ENCODE measurements at places on chromosomes 12 and 14. TPM values are rescaled to one million over a fixed set of nuclear protein-coding genes. Genes with fewer than 3 reads are reported as not detected.
A peak's percentile ranks its signal among the peaks of the same experiment; 100 is the strongest.

TRHDE gene
- 1.2 TPM for total RNA-seq

CAPZA3 gene
- 0.33 TPM for total RNA-seq

ZFHX2 gene
- total RNA-seq: 0.81 TPM

CDK4 gene
- total RNA-seq: 30.8 TPM

CLECL1 gene
- total RNA-seq: 0.38 TPM

EFS gene
- total RNA-seq: 0.68 TPM

MANSC4 gene
- total RNA-seq: not detected

PYGL gene
- total RNA-seq: 99.1 TPM

C12orf60 gene
- 0.33 TPM for total RNA-seq

KRT74 gene
- not detected for total RNA-seq

SERPINA6 gene
- total RNA-seq: 155 TPM

LMNTD1 gene
- not detected for total RNA-seq

KRT86 gene
- total RNA-seq: not detected

SDR9C7 gene
- total RNA-seq: not detected

TTC6 gene
- 5.0 TPM for total RNA-seq

PAH gene
- 1,162 TPM for total RNA-seq

DNA sequence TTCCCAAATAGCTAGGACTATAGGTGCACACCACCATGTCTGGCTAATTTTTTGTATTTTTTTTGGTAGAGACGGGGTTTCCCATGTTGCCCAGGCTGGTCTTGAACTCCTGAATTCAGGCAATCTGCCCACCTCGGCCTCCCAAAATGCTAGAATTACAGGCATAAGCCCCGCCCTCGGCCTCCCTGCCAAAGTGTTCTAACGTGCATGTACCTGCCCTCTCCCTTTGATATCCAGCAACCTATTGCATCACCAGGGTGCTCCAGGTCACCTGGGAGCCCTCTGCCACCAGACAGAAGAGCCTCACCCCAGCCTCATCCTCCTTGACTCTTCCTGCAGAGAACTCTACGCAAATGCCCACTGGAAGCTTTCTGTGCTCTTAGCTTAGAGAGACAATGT lies 2.2 kb upstream of the EML1 start:
- peak; percentile 85 for DNase-seq

- DNase-seq: no peak
These were observed 387.7 kb downstream of the TMTC2 start for GRCh38 chr12:83074358-83074894.

GRCh38 chr12:1531153-1531653 lies 63.2 kb downstream of the FBXL14 start:
- DNase-seq: no peak

DNA sequence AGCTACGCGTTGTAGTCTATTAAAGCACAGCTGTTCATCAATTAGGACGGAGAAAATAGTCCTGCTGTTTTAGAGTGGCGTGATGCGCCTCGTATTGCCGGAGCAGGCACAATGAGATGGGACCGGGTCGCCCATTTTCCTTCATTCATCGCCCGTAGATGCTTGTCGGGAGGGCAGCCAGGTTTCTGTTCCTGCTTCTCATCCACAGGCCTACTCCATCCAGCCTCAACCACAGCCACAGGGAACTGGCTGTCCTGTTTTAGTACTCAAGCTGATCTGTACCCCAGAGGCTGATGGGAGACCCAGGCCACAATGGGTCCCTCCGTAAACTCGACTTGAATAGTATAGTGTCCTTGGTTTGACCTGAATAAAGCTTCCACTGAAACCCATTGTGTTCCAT lies 264.0 kb downstream of the VRK1 start:
- no peak for DNase-seq

- no peak for DNase-seq
These were observed 411.4 kb upstream of the SOX5 start for GRCh38 chr12:24360907-24361306.

DNA sequence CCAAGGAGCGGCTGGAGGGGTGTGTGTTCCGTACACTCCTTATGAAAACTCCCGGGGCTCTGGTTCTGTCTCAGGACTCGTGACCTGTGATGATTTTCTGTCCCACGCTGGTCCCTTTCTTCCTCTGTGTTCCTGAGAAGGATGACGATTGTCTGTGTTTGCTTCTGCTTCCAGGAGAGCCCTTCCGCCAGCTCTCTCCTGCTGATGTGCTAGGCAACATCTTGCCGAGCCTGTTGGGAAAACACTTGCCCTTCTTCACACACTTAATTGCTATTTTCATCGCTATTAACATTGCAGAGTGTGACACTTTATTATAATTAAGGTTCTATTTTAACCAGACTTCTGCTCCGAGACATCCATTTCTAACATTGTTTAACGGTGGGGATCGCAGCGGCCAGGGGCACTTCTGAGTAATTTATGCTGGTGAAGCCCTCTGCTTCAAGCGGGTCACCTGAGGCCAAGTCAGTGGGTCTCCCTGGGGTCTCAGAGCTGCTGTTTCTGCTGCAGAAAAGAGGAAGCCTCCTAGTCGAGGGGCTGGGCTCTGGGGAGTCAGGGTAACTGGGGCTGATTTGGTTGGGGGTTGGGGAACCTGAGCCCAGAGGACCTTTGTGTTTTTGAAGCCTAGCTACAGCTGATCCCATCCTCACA lies 88.6 kb downstream of the PRMT8 start:
- DNase-seq: no peak

DNA sequence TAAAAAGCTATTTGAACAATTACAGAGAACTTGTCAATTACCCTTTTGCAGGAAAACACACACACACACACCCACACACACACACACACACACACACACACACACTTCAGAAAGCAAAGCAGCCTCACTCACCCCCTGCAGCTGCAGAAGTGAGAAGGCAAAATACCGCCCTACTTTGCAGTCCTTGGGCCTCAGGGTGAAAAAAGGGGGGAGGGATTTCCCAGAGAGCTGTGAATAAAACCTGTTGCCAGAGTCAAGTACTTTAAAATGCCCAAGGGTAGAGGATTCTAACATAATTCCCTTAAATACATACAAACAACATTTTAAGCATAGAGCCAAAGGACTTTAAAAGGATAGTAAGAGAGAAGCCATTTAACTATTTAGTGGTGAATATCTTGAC lies 285.9 kb downstream of the MDGA2 start:
- DNase-seq: no peak

GRCh38 chr14:78367355-78367754 lies 197.2 kb downstream of the NRXN3 start:
- DNase-seq: no peak

GRCh38 chr12:88188180-88188579 lies 46.1 kb downstream of the TMTC3 start:
- no peak for DNase-seq

- DNase-seq: no peak
These were observed 54.5 kb downstream of the CRACR2A start for GRCh38 chr12:3698218-3698974.

- no peak for DNase-seq
These were observed 9.8 kb downstream of the PRIMA1 start for GRCh38 chr14:93778453-93778852.

DNA sequence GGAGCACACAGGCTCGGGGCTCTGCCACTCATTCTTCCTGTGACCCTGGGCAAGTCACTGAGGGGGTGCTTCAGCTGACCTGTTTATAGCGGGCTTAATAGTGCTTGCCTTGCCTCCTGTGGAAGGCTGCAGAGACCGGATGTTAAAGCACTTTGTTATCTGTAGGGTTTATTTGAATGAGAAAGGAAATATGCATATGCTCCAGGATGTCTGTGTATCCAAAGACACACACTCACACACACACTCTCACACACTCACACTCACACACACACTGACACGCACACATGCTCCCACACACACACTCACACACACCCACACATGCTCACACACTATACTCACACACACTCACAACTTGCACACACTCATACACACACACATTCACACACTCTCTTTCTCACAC lies 56.1 kb upstream of the DDX11 start:
- no peak for DNase-seq

- DNase-seq: no peak
These were observed 216.7 kb downstream of the FOXG1 start for GRCh38 chr14:28983279-28983678.

GRCh38 chr12:105622220-105622619 lies 291.7 kb downstream of the C12orf75 start:
- no peak for DNase-seq

- DNase-seq: no peak
These were observed 164.9 kb downstream of the CCDC91 start for GRCh38 chr12:28355161-28355560.

DNA sequence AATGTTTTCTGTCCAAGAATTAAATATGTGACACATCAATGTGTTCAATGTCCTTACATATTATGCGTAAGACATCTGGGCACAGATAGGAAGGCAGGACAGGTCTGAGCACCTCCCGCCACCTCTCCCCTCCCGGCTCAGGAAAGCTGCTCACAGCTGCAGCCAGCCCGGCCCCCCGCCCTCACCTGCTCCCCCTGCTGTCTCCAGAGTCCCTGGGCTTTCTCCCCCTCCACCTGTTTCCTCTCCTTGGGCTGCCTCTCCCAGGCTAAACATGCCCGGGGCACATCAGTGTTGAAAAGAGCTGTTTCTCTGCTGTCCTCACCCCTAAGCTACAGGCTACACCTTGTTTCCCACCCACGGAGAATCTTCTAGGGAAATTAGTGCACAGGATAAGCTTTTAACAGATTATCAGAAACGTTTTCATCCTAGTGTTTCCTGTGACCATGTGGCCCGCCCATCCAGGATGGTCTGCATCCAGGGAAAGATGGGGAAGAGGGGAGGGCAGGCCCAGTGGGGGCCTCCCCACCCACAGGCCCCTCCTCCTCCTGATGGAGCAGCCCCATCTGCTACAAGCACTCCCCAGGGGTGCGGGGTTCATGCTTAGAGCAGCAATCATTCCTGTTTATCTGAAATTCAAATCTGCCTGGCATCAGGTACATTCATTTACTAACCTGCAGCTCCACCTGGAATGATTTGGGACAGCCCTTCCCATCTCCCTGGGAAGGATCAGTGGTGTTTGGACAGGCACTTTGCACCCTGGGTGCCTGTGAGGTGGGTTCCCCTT lies 273.8 kb upstream of the SFSWAP start:
- DNase-seq: no peak

GRCh38 chr14:102951799-102952198 lies 29.3 kb downstream of the AMN start:
- DNase-seq: no peak

GRCh38 chr12:48924617-48925303 lies 532 bp downstream of the FKBP11 start:
- peak; percentile 48 for DNase-seq

DNA sequence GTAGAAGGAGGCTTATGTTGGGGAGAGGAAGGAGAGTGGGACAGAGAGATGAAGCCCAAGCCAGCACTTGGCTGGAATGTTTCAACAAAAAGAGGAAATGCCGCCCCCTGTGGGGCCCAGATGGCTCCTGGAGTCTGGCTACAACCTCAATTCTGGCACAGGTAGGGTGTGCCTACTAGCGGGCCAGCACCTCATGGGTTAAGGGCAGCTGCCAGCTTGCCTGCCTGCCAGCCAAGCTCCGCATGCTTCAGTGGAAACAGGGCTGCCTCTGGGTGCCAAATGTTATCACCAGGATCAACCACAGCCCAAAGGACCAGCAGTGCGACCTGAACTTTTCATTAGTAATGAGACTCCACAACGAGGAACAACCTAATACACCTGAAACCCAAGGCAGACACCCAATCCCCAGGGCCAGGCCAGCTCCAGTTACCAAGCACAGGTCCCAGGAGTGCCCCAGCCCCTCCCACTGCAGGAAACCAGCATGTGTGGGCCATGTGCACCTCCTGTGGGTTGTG lies 11.3 kb downstream of the RAB15 start:
- DNase-seq: peak; percentile 56

- no peak for DNase-seq
These were observed 49.9 kb downstream of the SSH1 start for GRCh38 chr12:108807476-108807875.

- no peak for DNase-seq
These were observed 122.9 kb upstream of the AEBP2 start for GRCh38 chr12:19316425-19316824.

- DNase-seq: no peak
These were observed 3.6 kb upstream of the MDGA2 start for GRCh38 chr14:47678993-47679392.

DNA sequence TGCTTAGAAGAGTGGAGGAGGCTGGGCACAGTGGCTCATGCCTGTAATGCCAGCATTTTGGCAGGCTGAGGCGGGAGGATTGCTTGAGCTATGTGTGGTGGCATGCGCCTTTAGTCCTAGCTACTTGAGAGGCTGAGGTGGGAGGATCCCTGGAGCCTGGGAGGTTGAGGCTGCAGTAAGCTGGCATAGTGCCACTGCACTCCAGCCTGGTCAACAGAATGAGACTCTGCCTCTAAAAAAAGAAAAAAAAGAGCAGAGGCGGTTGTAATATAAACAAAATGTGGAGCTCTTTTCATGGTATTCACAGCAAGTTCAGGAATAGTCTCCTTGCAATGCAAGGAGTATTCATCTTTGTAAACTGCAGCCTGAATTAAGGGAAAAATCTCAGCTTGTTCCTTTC lies 27.2 kb downstream of the ARID2 start:
- no peak for DNase-seq

DNA sequence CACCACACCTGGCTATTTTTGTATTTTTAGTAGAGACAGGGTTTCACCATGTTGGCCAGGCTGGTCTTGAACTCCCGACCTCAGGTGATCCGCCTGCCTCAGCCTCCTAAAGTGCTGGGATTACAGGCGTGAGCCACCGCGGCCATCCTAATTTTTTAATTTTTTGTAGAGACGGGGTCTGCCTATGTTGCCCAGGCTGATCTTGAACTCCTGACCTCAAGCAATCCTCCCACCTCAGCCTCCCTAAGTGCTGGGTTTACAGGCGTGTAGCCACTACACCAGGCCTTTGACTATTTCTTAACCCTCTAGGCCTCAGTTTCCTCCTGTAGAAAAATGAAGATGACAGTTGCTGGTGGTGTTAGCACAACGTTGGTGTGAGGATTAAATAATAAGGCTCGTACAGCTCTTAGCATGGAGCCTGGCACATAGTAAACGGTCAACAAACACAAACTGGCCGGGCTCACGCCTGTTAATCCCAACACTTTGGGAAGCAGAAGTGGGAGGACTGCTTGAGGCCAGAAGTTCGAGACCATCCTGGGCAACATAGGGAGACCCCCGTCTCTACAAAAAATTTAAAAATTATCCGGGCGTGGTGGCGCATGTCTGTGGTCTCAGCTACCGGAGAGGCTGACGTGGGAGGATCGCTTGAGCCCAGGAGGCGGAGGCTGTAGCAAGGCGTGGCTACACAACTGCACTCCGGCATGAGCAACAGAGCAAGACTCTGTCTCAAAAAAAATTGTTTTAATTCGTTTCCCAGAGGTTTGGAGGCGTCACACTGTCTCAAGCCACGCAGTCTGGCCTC lies 979 bp downstream of the DDX54 start:
- DNase-seq: no peak

GRCh38 chr14:72925171-72925759 lies 999 bp upstream of the DCAF4 start:
- no peak for DNase-seq

DNA sequence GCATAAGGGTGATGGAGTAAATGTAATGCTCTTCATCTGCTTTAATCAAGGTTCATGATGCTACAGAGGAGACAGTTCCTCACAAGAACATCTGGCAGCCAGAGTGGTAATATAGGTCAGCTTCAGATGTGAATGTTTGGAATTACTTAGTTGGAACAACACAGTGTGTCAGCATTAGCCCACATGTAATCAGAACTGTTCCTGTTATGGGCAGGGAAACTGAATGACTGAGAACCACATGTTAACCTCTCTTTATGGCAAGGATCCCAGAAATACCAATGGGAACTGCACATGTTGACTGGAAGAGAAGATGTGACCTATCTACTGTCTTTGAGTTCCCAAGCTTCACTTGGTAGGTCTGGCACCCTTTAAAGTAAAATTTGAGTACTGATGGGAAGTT lies 390.1 kb upstream of the PDE3A start:
- DNase-seq: no peak
